Right cardiac atrium (tissue), 5 donors: ENCODE measurements at places on chromosomes 12 and 14. TPM values are rescaled to one million over a fixed set of nuclear protein-coding genes. Genes with fewer than 3 reads are reported as not detected.

CLEC14A gene
- 43.1 TPM for total RNA-seq

DNA sequence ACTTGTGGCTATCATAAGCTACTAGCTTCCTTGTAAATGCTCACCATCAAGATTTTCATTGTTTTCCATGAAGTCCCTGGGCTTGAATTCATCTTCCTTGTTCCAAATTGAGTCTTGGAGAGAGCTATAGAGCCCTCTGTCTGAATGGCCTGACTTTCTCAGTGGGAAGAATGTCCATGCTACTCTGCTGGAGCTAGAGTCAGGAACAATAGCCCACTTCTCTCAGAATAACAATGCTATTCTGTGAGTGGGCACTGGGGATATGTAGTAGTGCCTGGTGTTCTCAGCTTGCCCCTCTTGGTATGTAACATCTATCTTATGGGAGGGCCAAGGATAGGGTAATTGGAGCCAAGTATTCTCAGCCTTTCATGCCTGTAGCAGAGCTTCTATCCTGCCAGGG is 127.6 kb upstream of the TRHDE start:
- no peak for DNase-seq

DNA sequence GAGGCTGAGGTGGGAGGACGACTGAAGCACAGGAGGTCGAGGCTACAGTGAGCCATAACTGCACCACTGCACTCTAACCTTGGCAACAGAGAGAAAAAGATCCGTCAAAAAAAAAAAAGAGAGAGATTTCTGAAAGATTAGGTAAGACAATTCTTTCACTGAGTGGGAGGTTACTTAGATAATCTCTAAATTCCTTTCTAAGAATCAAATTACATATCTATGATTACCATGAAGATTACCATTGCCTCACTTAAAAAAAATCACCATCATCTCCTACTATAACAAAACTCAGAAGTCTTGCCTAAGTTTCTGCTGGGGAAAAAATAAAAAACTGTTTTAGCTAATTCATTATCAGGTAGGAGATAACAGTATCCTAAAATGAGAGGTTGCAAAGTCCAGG is 366.7 kb downstream of the DUSP6 start:
- no peak for DNase-seq

PIWIL1 gene
- total RNA-seq = not detected
